ENCODE measurements at places on chromosomes 4 and X. TPM values are rescaled to one million over a fixed set of nuclear protein-coding genes. Genes with fewer than 3 reads are reported as not detected.

GRCh38 chrX:132956421-132957210 is 1.8 kb downstream of the HS6ST2 start:
- no peaks in the 10 kb centered on the region for H3K36me3 ChIP-seq
- H3K4me1 ChIP-seq, result no peaks in the 10 kb centered on the region
- no peak overlapping the region for H3K4me3 ChIP-seq
- H3K27me3 ChIP-seq, result no peaks in the 10 kb centered on the region
- no peak for DNase-seq

GRCh38 chr4:37440501-37440900 is 196.0 kb downstream of the NWD2 start:
- no peaks in the 10 kb centered on the region for H3K4me1 ChIP-seq
- H3K27ac ChIP-seq, result no peak overlapping the region
- DNase-seq, result no peak
- H3K36me3 ChIP-seq, result no peaks in the 10 kb centered on the region
- no peak overlapping the region for H3K4me3 ChIP-seq

- no peaks in the 10 kb centered on the region for H3K4me1 ChIP-seq
- H3K27ac ChIP-seq, result no peak overlapping the region
- no peak overlapping the region for H3K4me3 ChIP-seq
- no peaks in the 10 kb centered on the region for H3K36me3 ChIP-seq
Measured at GRCh38 chrX:10174051-10174450, 17.3 kb downstream of the CLCN4 start.

- H3K4me1 ChIP-seq, result no peaks in the 10 kb centered on the region
- no peak for DNase-seq
- H3K36me3 ChIP-seq, result no peaks in the 10 kb centered on the region
- H3K4me3 ChIP-seq, result no peak overlapping the region
- no peak overlapping the region for H3K27ac ChIP-seq
Measured at GRCh38 chrX:23964191-23964590, 56.4 kb downstream of the CXorf58 start.

- DNase-seq, result no peak
- no peaks in the 10 kb centered on the region for H3K36me3 ChIP-seq
- H3K27ac ChIP-seq, result no peak overlapping the region
- no peak overlapping the region for H3K4me3 ChIP-seq
Measured at GRCh38 chr4:64158648-64159326, 250.5 kb downstream of the TECRL start.

DNA sequence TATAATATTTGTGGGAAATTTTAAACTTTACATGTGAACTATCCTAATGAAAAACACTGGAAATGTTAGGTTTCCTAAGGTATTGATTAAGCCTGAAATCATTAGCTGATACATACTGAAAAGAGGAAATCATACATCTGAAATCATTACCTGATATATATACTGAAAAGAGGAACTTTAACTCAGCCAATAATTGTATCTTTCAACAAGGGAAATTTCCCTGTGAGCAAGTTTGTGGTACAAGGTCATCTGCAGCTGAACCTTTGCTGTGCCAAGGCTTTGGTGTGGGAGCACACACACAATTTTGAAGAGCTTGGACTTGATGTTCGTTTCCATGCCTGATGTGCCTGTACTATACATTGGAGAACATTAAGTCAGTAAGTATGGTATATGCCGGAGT is 131.9 kb upstream of the USP9X start:
- H3K36me3 ChIP-seq, result no peaks in the 10 kb centered on the region
- H3K27ac ChIP-seq, result no peak overlapping the region
- DNase-seq, result no peak
- H3K4me3 ChIP-seq, result no peak overlapping the region
- no peaks in the 10 kb centered on the region for H3K27me3 ChIP-seq
- no peaks in the 10 kb centered on the region for H3K4me1 ChIP-seq

GRCh38 chr4:100977746-100978397 is 369.5 kb downstream of the PPP3CA start:
- no peak overlapping the region for H3K4me3 ChIP-seq
- no peaks in the 10 kb centered on the region for H3K36me3 ChIP-seq
- no peaks in the 10 kb centered on the region for H3K4me1 ChIP-seq
- H3K27me3 ChIP-seq, result no peaks in the 10 kb centered on the region
- DNase-seq, result no peak
- no peak overlapping the region for H3K27ac ChIP-seq

GRCh38 chrX:150018931-150019361 is 80.7 kb upstream of the EOLA2 start:
- H3K27ac ChIP-seq, result no peak overlapping the region
- no peak overlapping the region for H3K4me3 ChIP-seq

DNA sequence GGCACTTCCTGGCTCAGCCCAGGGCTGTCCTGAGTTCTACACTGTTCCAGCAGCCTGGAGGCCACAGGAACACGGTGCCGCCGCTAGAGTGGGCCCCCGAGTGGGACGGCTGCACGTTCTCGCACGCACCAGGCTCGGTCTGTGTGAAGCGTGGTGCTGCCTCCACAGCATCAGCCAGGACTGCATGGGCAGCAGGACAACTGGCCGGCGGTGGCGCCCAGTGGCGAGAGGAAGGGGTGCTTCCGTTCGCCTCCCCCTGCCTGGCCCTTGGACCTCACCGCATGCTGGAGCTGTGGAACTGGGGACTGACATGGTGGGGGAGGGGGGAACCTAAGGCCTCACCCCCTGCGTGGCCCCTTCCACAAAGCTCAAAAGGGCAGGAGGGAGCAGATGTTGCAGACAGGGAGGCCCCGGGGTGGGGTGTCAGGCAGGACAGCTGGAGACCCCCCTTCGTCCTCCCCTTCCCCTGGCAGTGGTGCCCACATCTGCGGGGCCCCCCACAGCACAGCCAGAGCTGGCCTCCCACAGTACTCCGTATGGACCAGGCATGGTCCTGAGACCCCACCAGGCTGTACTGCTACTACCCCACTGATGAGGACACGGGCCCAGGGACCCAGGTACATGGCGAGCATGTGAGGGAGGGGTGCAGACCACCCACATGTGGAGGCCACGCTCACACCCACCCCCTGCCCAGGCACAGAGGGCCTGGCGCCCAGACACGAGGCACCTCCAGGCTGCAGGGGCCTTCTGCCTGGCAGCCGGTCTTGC is 58.5 kb downstream of the ACOX3 start:
- no peak overlapping the region for H3K27ac ChIP-seq
- DNase-seq, result no peak
- H3K27me3 ChIP-seq, result no peaks in the 10 kb centered on the region
- no peaks in the 10 kb centered on the region for H3K4me1 ChIP-seq
- no peaks in the 10 kb centered on the region for H3K36me3 ChIP-seq
- H3K4me3 ChIP-seq, result no peak overlapping the region

DNA sequence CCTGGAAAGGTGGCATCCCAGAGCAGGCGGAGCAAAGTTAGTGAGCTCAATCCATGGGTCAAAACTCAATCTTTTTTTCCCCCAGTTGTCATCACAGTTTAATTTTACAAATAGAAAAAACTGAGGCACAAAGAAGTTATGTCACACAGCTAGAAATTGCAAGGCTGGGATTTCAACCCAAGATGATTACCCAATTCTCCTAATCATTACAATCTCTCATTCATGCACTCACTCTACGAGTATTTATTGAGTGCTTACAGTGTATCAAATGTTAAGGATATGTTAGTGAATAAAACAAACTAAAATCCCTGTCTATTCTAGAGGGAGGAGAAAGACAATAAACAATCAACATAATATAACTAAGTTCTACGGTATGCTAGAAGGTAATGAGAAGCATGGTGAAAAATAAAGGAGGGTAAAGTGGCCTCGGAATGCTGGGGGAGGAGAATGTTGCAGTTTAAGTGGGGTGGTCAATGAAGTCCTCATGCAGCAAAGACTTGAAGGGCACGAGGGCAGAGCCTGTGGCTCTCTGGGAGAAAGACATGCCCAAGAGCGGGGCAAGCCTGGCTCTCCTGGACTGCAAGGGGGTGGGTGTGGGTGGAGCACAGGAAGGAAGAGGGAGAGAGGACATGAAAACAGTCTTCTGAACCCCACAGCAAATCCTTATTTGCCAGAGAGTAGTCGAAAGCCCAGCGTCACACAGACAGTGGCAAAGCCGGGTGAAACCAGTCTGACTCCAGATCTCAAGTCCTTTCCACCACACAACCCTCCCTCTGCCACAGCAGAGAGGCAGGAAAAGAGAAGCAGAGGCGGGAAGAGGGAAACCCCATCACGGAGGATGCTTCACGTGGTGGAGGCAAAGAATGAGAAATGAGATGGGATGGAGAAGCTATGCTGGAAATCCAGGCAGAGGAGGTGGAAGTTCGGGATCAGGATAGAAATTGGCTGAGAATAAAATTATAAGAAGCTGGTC is 48.3 kb downstream of the RAB33B start:
- H3K4me1 ChIP-seq, result no peaks in the 10 kb centered on the region
- H3K36me3 ChIP-seq, result no peaks in the 10 kb centered on the region
- DNase-seq, result no peak
- H3K27me3 ChIP-seq, result no peaks in the 10 kb centered on the region

GRCh38 chrX:45852884-45853283 is 652.2 kb upstream of the DIPK2B start:
- no peak overlapping the region for H3K27ac ChIP-seq
- no peak for DNase-seq
- no peaks in the 10 kb centered on the region for H3K36me3 ChIP-seq
- H3K4me1 ChIP-seq, result no peaks in the 10 kb centered on the region

DNA sequence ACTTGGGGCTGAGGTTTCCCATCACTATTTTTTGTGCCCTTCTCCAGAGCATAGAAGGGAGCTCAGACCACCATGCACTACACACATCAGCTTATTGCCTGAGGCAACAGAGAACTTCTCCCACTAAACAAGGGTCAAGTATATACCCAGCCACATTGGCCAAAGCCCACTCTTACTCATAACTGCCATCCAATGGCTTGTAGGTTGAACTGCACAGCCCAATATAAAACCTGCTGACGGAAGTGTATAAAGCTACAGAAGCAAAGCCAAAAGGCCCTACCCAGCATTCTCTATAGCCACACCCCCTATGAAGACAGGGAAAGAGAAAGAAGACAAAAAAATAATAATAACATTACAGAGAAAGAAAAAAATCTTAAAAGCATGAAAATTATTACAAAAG is 139.7 kb downstream of the LRBA start:
- H3K4me1 ChIP-seq, result no peaks in the 10 kb centered on the region
- H3K27me3 ChIP-seq, result no peaks in the 10 kb centered on the region
- H3K27ac ChIP-seq, result no peak overlapping the region
- H3K4me3 ChIP-seq, result no peak overlapping the region
- no peak for DNase-seq

GRCh38 chr4:146243141-146243882 is 29.0 kb downstream of the REELD1 start:
- DNase-seq, result peak; percentile 31
- no peaks in the 10 kb centered on the region for H3K36me3 ChIP-seq
- peak overlapping the region; percentile 3 for H3K4me3 ChIP-seq
- H3K27ac ChIP-seq, result no peak overlapping the region
- peaks cover 10% of the 10 kb centered on the region for H3K4me1 ChIP-seq

GRCh38 chr4:132956962-132957361 is 192.1 kb upstream of the PCDH10 start:
- no peak for DNase-seq
- no peaks in the 10 kb centered on the region for H3K36me3 ChIP-seq
- H3K27ac ChIP-seq, result no peak overlapping the region

DNA sequence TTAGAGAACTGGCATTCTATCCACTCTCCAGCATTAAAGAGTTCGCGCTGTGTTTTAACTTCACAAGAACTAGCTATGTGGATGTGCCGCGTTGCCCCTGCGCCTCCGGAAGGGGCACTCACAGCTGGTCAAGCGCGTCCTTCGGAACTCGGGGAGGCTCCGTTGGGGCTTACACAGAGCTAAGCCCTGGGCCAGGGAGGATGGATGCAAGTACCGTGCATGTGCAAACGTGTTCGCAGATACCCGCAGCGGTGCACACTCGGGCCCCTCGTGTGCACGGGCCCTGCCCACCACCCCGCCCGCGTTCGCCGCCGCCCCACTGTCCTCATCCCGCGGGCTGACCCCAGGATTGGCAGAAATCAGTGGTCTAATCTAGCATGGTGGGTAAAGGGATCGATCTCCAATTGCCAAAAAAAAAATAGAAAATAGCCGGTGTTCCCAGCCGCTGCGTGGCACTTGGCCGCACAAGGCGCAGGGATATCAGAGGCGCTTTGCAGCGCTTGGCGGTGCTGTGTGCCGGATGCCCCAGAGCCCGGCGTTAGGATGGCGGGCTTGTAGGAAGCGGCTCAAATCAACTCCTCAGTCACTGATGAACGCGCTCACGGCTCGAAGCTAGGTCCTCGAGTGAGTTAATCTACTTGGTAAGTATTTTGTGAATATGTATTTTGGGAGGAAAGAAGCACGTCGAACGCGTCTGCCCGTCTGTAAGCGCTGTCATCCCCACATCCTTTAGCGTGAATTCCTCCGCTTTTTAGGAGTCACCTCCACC is 989 bp upstream of the PCDH10 start:
- DNase-seq, result no peak
- no peak overlapping the region for H3K27ac ChIP-seq
- no peak overlapping the region for H3K4me3 ChIP-seq

DNA sequence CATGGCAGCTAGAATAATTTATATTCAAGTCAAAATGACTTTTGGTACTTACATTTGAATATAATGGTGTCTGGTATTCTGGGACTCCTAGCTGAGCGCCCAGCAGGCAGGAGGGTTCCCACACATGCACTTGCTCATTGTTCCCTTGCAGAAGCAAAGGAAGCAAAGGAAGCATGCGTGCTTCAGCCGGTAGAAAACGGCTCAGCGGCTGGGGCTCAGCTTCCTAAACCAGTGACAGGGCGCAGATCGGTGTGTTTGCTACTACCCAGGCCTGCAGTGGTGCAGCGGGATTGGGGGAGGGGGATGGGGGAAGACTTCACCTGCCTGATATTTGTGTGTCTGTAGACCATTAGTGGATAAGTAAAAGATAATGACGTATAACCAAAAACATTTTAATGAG is 978.3 kb upstream of the TENM3 start:
- H3K36me3 ChIP-seq, result no peaks in the 10 kb centered on the region
- DNase-seq, result no peak
- no peak overlapping the region for H3K4me3 ChIP-seq
- no peaks in the 10 kb centered on the region for H3K4me1 ChIP-seq
- H3K27ac ChIP-seq, result no peak overlapping the region

- no peaks in the 10 kb centered on the region for H3K27me3 ChIP-seq
- no peak overlapping the region for H3K27ac ChIP-seq
- no peak overlapping the region for H3K4me3 ChIP-seq
- no peaks in the 10 kb centered on the region for H3K36me3 ChIP-seq
Measured at GRCh38 chr4:122622400-122622799, 1.5 kb upstream of the IL21 start.

DNA sequence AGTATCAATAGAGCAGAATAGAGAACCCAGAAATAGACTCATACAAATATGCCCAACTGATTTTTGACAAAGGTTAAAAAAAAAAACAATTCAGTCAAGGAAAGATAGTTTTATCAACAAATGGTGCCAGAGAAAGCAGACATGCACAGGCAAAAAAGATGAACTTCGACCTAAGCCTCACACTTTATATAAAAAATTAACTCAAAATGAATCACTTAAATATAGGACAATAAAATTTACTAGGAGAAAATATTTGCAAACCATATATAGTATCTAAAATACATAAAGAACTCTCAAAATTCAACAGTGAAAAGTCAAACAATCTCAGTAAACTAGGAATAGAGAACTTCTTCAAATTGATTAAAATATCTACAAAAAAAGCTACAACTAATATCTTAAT is 29.7 kb downstream of the HUWE1 start:
- no peaks in the 10 kb centered on the region for H3K36me3 ChIP-seq
- no peaks in the 10 kb centered on the region for H3K27me3 ChIP-seq
- no peak overlapping the region for H3K4me3 ChIP-seq

- DNase-seq, result no peak
- H3K36me3 ChIP-seq, result no peaks in the 10 kb centered on the region
- H3K4me1 ChIP-seq, result no peaks in the 10 kb centered on the region
- H3K27ac ChIP-seq, result no peak overlapping the region
- no peaks in the 10 kb centered on the region for H3K27me3 ChIP-seq
Measured at GRCh38 chr4:183350317-183351071, 28.3 kb upstream of the CLDN24 start.

Gene F9
- not detected for polyA plus RNA-seq

Gene CXorf65
- polyA plus RNA-seq, result 0.31 TPM

Gene SHISA3
- not detected for polyA plus RNA-seq

Gene PAGE2B
- not detected for polyA plus RNA-seq

Gene FREM3
- polyA plus RNA-seq, result not detected

Gene SPATA18
- not detected for polyA plus RNA-seq

Measured in naive thymus-derived CD4-positive, alpha-beta T cell (primary cell).